ENCODE measurements at places on chromosomes 5 and 9.

GRCh38 chr5:157816682-157817386 lies 42.1 kb downstream of the CLINT1 start:
- DNase-seq: no peak

GRCh38 chr5:54837093-54837492 lies 148.3 kb downstream of the ESM1 start:
- DNase-seq: no peak

DNA sequence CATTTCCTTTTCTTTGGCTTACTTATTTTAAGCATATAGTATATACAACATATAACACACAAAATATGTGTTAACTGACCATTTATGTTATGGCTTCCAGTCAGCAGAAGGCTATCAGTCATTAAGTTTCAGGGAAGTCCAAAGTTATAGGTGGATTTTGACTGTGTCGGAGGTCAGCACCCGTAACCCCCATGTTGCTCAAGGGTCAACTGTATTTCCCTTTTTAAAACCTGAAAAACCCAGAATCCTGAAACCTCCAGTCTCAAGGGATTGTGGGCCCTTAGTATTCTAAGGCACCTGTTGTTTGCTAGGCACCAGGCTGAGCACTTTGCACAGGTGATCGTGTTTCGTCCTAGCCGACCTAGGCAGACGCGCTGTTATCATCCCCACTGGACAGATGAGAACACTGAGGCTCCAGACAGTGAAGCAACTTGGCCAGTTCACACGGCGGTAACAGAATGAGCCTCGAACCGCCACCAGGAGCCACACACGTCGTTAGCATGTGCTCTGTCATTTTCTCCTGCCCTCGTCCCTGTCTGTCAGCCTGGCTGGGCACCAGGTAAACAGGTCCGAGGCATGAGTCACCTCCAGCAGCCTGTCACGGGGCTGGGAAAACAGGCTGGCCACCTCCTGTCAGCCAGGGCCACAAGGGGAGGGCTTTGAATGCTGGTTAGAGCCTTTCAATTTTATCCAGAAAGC lies 39.9 kb downstream of the DUSP1 start:
- no peak for DNase-seq

GRCh38 chr5:2378976-2379375 lies 372.5 kb downstream of the IRX2 start:
- DNase-seq: peak; percentile 30

DNA sequence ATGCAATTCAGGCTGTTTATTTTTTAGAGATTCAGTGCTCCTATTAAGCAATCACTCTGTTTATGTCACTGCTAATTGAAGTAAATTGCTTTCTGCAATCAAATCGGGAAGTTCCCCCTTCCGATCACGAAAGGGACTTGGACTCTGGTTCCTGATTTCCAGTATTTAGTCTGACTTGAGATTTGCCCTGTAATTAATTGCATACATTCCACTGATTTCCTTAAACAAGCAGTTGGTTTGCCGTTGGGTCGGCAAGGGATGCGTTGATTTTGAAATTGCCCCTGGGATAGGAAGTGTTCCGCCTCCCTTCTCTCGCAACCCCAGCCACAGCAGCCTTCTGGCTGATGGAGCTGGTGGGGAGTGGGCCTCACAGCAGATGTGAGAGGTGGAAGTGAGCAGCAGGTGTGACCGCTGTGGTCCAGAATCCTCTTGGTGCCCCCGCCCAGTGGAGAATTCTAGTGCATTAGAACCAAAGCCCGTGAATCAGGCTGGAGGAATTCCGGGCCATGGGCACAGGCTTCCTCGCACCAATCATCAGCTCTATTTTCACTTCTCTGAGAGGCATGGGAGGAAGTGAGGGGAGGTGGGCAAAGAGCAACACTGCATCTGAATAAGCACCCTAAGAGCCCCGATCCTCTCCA lies 102.5 kb downstream of the SPRY4 start:
- no peak for DNase-seq

- peak; percentile 55 for DNase-seq
Observed at GRCh38 chr5:132777209-132778069, at the start of gene SEPTIN8. SEPTIN8 (minus strand) TSS chr5:132777239; CDS start chr5:132777137, 102 bp downstream.

GRCh38 chr5:59829386-59829785 lies 64.1 kb downstream of the PDE4D start:
- DNase-seq: no peak

DNA sequence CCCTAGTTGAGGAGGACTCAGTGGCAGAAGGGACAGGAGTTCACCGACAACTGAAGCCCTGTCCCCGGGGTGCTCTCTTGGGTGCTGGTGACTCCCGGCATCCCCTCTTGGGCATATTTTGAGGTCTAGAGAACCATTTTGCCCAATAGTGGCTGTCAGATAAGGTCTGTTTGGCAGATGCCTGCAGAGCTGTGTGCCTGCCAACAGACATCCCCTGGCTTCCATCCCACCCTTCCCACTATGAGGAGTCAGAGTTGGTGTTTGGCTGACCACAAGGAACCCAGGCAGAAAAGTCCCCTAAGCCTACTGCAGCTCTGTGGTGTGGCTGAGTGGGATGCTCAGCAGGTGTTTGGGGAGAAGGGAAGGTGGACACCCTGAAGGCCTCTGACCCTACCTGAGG lies 207.0 kb downstream of the AUH start:
- no peak for DNase-seq

DNA sequence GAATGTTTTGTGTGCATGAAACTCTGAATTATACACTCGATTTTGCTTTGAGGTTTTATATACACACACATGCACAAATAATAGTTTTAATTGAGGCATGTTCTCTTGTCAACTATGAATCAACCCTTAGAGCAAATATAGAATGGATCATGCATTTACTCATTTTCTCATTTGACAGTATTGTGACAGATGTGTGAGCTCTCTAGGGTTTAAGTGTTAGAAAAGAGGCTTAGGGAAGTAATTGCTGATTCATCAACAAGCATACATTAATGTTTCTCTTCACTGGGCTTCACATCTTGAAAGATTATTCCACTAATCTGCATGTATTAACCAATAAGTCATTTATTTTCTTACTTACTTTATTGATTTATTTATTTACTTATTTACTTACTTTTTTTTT lies 1356.8 kb upstream of the ACO1 start:
- DNase-seq: no peak

DNA sequence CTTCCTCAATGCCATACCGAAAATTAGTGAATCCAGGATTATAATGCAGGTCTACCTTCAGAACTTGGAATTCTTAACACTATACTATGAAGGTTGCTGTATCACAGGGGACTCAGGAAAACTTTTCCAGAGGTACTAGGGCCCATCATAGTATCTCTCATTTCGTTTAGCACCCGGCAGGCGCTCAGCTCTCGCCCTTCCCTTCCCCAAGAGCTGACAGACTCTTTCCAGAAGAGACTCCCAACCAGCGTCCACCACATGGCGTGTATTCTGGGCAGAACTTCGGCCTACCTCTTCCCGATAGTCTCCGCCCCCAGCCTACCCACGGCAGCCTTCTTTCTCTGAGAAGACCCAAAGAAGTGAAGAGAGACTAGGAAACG lies 271 bp downstream of the NOL8 start:
- DNase-seq: no peak

- DNase-seq: no peak
Observed at GRCh38 chr5:83485842-83486241, 14.3 kb downstream of the VCAN start.

DNA sequence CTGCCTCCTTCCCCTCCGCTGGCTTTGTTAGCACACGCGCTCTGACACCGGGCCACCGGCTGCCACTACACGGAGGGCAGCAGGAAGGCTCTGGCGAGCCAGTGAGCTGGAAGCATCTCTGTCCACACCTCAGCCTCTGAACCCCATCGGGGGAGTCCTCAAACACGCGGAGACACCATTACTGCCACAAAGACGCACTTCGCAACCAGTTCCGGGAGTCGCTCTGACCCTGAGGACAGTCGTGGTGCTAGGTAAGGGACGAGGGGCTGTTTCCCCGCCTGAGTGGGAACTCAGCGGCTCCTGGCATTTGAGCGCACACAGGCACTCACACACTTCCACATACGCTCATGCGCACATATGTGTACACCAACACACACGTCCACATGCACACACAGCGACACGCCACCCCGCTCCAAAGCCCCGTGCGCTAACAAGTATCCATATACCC lies 160.0 kb downstream of the C9orf152 start:
- DNase-seq: no peak

DNA sequence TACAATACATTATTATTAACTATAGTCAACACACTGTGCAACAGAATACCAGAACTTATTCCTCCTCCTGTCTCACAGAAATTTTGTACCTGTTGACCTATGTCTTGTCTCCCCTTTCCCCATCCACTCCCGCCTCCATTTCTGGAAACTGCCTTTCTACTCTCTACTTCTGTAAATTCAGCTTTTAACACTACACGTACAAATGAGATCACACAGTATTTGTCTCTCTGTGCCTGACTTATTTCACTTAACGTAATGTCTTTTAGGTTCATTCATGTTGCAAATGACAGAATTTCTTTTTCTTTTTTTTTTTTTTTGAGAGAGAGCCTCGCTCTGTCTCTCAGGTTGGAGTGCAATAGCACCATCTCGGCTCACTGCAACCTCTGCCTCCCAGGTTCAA lies 19.5 kb downstream of the MEF2C start:
- no peak for DNase-seq

DNA sequence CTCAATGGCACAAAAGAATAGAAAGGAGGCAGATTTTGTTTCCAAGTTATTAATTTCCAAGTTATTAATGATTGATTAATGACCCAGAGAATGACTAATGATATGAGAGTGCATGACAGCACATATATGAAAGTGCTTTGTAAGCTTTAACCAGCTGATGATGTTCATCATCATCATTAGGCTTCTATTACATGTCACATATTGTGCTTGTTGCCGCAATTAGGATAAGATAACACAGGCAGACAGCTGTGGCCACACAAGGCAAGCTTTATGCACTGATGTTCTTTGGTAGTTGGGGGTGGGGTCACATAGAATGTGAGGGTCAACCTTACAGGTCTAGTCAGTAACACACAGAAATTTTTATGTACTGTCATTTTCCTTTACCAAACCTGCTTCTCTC lies 219.7 kb downstream of the TRPM3 start:
- DNase-seq: no peak
